AG10803 (cell line): ENCODE measurements at places on chromosomes 6 and 20.

- DNase-seq = no peak
These were observed 113.4 kb upstream of the MRPS10 start for GRCh38 chr6:42331019-42331418.

DNA sequence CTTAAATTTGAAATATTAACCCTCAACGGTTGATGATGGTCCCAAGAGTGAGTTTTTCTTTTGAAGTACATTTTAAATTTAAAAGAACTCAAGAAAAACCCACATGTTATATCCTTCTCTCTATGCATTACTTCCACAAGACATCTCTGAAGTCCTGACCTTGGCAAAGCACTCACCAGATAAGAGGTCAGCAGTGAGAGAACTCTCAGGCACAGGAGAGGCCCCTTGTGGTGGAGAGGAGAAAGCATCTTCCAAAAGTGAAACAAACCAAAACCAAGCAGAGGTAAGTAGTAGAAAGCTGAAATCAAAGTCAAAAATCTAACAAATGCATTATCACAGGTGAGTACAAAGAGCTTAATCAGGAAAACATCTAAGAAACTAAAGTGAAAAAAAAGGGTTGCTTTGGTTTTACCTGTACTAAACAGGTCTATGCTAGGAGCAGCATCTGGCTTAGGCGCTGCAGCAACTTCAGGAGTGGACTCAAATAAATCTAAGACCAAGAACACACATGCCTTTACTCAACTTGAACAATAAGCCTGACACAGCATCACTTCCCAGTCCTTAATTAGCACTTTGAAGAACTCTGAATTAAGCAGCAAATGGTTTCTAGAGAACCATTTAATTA is 80.5 kb downstream of the PRSS35 start:
- peak; percentile 13 for DNase-seq

- DNase-seq = peak; percentile 80
These were observed 73.8 kb upstream of the CCN6 start for GRCh38 chr6:111980143-111980542.

DNA sequence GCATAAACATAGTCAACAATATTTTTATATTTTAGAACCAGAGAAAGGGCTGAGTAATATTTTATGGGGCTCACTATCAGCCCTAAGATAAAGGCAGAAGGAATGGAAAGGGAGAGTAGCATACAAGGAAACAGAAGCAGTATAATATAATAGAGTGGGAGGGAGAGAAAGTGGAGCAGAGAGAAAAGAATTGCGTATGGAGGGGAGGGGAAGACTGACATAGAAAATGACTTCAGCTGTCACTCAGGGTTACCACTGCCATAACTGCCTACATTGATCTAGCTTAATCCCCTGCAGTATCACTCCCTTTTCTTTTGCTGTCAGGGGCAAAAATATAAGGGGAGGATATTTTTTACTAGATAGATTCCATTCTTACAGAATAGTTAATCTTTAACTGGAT is 1133.5 kb upstream of the MAP3K7 start:
- DNase-seq = no peak

GRCh38 chr6:155223646-155224451 is 40.0 kb upstream of the CLDN20 start:
- DNase-seq = peak; percentile 78
